ENCODE measurements at places on chromosomes 1 and 21.

- DNase-seq: no peak
Observed at GRCh38 chr1:165880993-165881392, 53.6 kb downstream of the UCK2 start.

GRCh38 chr1:2445162-2445822 is 30.8 kb upstream of the PLCH2 start:
- DNase-seq: no peak

DNA sequence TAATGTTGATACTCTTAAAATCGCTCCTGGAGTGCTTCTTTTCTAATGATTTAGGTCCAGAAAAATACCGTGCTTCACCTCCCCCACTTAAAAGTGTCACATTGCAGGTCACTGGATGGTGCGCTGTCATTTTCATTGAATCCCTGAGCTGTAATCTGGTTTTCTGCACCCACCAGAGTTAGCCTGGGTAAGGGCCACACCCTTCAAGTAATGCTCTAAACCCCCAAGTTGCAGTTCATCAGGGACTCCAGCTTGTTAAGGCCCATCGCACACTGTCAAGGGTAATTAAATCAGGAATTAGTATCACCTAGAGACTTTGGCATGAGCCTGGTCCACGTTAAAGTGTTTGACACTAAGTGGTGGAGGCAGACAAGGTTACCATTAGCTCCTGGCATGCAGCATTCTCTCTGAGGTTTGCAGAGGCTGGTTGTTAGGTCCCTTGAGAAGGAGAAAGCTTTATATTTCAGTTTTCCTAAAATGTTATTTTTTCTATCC is 34.0 kb downstream of the ASTN1 start:
- no peak for DNase-seq

DNA sequence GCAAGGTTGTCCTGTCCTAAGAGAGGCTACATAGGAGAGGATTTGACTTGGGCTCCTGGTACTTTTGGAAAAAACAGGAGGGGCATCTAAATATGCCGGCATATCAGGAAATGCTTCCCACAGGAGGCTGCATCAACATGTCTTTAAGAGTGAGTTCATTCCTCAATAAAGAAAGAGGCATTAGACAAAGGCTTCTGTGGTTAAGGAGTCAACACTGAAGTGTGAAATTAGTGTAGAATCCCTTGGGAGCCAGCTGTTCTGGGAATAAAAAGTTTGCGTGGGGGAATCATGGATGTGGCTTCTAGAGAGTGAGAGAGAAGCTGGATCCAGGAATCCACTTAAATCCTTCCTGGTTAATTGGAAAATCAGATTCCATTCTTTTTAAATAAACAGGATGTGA is 69.5 kb downstream of the DNM3 start:
- no peak for DNase-seq

DNA sequence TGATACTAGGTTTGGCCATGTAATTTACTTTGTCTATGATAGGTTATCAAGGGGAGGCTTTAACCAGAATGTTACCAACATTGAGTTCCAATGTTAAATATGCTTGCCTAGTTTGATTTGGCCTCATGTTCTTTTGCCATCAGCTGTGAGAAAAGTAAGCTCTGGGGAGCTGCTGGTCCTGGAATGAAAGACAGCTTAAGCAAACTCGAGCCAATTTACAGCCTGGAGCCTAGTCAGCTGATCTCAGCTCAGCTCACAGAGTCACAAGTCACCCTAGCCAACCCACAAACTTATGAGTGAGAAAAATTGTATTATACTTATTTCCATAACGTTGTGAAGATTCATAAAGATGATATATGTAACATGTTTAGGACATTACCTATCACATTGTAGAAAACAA is 426.7 kb downstream of the RWDD3 start:
- DNase-seq: no peak

DNA sequence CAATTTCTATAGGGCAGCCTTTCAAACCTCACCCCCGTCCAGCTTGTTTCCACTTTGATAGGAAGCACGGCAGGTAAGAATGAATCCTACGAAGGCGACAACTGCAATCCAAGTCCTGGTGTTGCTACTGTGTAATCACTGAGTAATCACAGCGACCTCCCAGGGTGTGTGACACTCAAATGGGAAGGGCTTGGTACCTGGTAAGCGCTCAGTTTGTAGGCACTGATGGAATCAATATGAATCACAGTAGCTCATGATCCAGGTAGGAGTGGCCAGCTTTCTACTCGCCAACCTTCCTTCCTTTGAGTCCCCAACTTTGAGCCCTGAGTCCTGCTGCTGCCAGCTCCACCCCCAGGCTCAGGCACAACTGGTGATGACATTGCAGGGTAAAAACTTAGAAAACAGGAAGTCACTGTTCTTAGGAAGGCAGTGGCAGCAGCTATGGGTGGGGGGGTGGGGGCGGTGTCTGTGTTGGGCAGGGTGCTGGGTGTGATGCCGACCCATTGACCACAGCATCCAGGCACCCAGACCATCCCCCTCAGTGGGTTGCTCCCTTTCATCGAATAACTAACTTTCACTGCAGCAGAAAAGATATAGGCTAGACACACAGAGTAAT is 70.7 kb downstream of the CD247 start:
- DNase-seq: no peak

- DNase-seq: peak; percentile 13
Observed at GRCh38 chr1:154155251-154155650, 378 bp upstream of the NUP210L start.

GRCh38 chr1:167486090-167486824 is 32.1 kb downstream of the CD247 start:
- DNase-seq: no peak

DNA sequence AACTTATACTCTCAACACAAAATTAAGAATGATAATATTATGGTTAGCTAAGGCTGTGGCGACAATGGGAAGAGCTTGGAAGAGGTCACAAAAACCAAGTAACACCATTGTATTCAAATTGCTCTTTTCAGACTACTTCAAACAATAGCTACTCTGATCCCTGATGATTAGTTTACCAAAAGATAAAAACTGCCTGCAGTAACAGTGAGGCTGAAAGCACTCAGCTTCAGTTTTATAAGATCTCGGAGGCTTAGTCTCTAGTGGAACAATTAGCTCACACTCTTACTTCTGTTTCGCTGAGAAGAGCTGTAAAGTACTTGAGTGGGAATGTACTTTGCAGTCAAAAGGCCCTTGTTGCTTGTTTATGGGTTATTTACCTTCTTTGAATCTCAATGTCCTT is 278.5 kb downstream of the LRRC7 start:
- DNase-seq: no peak

- peak; percentile 60 for DNase-seq
Observed at GRCh38 chr21:34274001-34274400, 89.8 kb upstream of the KCNE2 start.

- no peak for DNase-seq
Observed at GRCh38 chr1:161531986-161532643, 7.8 kb downstream of the HSPA6 start.

DNA sequence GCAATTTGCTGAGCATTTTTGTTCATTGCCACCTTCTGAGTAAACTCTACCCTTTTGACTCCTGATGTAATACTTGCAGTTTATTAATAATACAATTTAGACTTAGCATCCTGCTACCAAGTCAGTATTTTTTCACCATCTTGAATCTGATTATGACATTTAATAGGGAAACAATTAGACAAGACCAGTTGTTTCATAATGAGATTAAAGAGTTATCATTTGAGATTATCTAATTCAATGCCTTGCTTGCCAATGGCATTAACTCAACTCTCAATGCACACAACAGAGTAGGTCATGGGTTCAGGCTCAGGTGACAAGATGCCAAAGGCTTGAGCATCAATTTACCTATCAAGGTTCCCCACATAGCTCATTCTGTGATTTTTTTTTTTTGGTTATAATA is 488.4 kb downstream of the DISC1 start:
- DNase-seq: no peak

DNA sequence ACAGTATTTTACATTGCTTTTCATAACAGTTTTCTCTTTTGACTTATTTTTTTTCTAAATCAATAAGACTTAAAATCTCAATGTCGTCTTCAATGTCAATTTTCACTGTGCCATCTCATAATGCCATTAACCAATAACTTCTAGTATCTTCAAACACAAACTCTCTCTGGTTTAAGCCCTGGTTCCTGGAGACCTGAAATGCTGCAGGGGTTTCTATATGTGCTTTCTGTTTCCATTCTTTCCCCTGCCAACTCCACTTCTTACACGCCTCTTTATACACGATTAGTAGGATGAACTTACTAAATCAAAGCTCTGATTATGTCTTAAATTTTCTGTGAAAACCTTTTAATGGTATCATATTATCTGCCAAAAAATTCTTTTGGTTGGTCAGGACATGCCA is 191.4 kb downstream of the AMY1C start:
- no peak for DNase-seq
